Myocyte (in vitro differentiated cells): ENCODE measurements at places on chromosomes 6 and 20. TPM values are rescaled to one million over a fixed set of nuclear protein-coding genes. Genes with fewer than 3 reads are reported as not detected.

CCN2 gene
- total RNA-seq: 16.1 and 20.2 TPM in 2 replicates

FAM110A gene
- total RNA-seq: 0.29 and 1.2 TPM in 2 replicates

HTR1B gene
- 0.48 and 0.73 TPM in 2 replicates for total RNA-seq

TPBG gene
- total RNA-seq: 4.4 and 7.7 TPM in 2 replicates

ME1 gene
- 31.3 and 37.3 TPM in 2 replicates for total RNA-seq

DNA sequence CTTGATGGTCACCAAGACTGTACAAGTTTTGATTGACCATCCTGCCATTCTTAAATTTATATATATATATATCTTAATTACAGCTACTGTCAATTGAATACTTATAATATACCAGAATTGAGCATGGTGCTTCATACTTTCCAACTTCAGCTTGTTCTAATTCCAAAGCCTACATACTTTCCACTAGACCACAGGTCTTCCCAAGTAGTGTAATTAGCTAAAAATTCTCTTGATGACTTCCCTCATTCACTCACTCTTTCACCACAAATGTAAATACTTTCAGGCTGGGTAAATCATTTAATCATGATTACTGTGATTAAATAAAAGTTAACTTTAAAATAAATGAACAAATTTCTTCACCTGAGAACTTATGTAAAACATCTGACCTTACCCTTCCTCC, 3.4 kb downstream of the ASF1A start:
- peak; percentile 11 for DNase-seq

DNA sequence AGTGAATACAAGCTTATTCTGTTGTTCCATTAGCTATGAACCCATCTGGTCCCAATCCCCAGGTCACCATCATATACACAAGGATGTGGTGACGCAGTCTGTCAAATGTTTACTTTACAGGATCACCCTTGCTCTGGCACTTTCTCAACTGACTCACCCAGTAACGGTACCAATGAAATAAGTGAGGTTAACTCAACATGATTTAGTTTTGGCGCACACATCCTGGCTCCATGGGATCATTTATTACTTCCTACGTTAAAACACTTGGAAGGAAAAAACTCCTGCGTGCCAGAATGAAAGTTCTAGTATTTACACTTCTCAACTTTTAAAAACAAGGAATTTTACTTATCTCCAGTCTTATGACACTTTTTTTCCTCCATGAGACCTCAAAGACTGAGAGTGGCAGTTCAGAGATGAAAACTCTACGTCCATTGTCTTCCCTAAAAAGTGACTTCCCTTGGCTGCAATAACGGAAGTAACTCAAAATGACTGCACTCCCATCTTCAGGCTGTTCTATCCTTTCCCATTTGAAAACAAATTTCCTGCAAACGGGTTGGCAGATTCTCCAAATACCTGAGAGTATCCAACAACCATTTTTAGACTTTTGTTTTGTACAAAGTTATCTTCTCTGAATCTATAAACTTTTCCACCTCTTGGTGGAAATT, 15.9 kb downstream of the AGPAT4 start:
- DNase-seq: no peak

- DNase-seq: no peak
Observed at GRCh38 chr6:1608222-1609040, 1.3 kb upstream of the FOXC1 start.

DNA sequence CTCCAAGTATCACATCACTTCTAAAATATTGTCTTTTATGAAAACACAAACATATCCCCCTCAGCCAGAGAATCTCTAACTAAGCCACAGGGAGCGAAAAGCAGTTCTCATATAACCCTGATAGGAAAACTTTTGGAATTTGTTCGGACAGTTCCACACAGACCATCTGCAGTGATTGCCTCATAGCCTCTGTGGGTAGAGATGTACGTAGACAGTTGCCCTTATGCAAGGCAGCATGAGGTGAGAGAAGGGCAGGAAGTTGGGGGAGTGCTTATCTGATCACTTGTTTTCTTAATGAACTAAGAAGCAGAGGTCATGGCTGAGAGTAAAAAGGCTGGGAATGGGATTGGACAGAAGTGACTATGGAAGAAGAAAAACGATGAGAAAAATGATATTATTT, 39.6 kb downstream of the SLC23A2 start:
- DNase-seq: peak; percentile 52

GRCh38 chr6:72589096-72589495, 32.8 kb upstream of the KCNQ5 start:
- DNase-seq: no peak

DNA sequence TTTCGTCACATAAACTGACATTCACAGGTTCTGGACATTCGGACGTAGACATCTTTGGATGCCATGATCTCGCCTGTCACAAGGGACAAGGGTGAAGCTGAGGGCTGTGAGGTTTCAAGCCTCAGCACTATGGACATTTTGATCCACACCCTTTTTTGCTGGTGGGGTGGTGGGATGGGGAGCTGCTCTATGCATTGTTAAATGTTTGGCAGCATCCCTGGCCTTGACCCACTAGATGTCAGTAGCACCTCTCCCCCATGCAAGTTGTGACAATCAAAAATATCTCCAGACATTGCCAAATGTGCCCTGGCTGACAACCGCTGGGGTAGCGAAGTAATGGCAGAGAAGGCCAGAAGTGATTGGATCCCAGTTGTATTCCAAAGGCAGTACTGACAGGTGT, 229.4 kb downstream of the TSHZ2 start:
- no peak for DNase-seq

GRCh38 chr6:150169609-150170008, 26.8 kb downstream of the PPP1R14C start:
- DNase-seq: no peak

DNA sequence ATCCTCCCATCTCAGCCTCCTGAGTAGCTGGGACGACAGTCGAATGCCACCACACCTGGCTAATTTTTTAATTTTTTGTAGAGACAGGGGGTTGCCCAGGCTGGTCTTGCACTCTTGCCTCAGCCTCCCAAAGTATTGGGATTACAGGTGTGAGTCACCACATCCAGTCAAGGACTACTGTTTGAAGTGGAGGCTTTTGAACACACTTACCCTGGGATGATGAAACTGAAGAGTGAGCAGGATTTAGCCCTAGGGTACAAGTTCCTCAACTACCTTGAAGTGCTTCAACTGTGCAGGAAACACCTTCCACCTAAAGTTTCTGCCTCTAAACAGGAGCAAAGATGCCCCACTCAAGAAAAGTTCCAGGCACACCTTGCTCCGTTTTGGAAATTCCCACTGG, 15.7 kb upstream of the PARD6B start:
- DNase-seq: no peak

GRCh38 chr20:53493311-53493857, 100.3 kb downstream of the ZNF217 start:
- DNase-seq: no peak
